ENCODE measurements at places on chromosomes 6 and 20.

DNA sequence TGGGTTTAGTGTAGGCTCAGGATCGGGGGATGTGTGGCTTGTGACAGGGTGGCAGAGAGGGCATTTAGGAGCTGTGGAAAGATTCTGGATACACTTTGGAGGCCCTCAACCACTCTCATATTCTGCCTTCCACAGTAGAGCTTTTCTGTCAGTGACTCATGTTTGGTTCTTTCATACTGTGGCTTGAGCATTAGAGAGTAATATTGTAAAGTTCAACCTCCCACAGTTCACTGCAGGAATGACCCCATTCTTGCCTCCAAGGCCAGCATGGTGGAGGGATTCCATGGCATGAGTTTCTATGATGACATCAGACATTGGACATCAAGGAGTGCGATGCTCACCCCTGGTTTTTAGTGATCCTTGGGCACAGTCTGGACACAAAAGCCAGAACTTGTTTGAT is 50.9 kb downstream of the DTD1 start:
- no peak for DNase-seq

- DNase-seq: no peak
Measured at GRCh38 chr6:70150521-70150920, 152.4 kb downstream of the COL9A1 start.

DNA sequence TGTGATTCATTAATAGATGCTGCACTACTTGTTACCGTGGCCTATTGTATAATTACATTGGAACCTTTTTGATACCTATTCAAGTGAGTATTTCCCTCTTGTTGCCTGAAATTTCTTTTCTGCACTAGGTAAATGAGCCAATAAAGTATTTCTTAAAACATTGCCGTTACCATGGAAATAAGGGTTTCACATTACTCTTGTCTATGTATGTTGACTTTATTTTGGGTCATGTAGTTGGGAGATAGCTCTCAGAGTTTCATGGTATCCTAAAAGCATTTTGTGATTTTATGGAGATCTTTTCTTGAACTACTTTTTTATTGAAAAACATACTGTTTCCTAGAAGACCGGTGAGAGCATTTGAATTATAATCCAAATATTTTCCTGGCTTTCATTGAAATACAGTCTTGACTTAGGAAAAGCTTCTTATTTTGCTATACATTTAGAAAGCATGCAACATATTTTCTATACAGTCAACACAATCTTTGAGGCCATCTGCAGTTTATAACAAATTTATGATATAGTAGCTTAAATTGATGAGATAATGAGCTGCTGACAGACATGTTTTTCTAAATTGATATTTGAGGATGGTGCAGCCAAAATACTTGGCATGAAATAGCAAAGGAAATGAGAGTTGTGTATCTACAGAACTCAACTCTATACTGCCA is 650.4 kb downstream of the RFPL4B start:
- no peak for DNase-seq

GRCh38 chr6:103797738-103798137 is 1062.0 kb downstream of the HACE1 start:
- DNase-seq: no peak

DNA sequence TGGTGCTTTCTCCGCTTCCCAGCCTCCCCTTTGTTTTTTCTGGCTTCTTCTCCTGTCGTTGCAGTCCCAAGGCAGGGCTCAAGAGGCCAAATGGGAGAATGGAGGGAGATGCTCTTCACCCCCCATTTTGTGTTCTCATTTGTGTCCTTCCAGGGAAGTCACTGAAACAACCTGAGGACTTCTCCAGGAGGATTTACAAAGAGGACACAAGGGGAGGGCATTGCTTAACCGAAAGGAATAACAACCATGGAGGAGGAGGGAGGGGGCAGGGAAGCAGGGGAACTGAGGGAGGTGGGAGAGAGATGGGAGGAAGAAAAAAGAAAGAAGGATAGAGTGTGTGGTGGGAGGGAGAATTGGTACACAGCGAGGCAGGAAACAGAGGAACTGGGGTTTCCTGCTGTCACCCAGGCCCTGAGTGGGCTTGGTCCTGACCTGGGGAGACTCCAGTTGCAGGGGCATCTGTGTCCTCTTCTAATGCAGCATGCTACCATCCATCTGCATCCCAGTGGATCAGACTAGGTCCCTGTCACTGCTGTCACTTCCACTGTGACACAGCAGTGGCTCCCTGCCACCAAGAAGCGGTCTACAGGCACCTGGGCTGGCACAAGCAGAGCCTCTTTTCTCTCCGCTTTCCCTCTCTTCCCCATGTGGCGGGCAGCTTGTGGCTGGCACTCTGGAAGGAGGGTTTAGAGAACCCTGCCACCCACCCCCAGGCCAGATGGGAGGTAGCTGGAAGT is 17.1 kb upstream of the MLN start:
- no peak for DNase-seq

GRCh38 chr20:54227751-54228150 is 19.9 kb downstream of the PFDN4 start:
- no peak for DNase-seq

- no peak for DNase-seq
Measured at GRCh38 chr6:129510950-129511349, 199.0 kb downstream of the ARHGAP18 start.

GRCh38 chr20:62898093-62898964 is 28.0 kb downstream of the DIDO1 start:
- DNase-seq: no peak

DNA sequence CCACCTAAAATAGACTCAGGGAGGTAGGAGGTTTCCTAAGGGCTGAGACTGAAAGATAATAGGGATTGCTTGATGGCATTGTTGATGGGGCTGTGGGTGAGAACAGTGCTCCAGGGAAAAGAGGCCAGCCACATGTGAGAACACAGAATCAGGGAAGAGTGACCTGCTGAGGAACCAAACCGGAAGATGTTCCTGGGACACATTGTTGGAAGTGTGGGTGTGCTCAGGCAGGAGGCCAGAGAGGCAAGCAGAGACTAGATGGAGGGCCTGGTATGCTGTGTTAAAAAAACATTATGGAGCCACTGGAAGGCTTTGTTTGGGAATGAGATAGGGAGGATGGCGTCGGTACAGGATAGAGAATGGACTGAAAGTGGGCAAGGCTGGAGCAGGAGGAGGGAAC is 23.3 kb downstream of the RNF144B start:
- no peak for DNase-seq

Data from T follicular helper cell (primary cell).